ENCODE measurements at places on chromosomes 3 and 15. TPM values are rescaled to one million over a fixed set of nuclear protein-coding genes. Genes with fewer than 3 reads are reported as not detected.

The CYP1A2 gene
- polyA plus RNA-seq: not detected

The CLDN18 gene
- 0.57 TPM for polyA plus RNA-seq

The FGF12 gene
- polyA plus RNA-seq: 4.4 TPM

The NUSAP1 gene
- polyA plus RNA-seq: 44.8 TPM

The CTDSPL gene
- 38.0 TPM for polyA plus RNA-seq

The KLF13 gene
- polyA plus RNA-seq: 35.6 TPM

The SLC28A1 gene
- 0.25 TPM for polyA plus RNA-seq

The ANKRD34C gene
- polyA plus RNA-seq: not detected

The TNFSF10 gene
- 8.7 TPM for polyA plus RNA-seq

The TMEM212 gene
- polyA plus RNA-seq: not detected

The CHAC1 gene
- 6.9 TPM for polyA plus RNA-seq

The CD200 gene
- 13.4 TPM for polyA plus RNA-seq

The CTXN2 gene
- not detected for polyA plus RNA-seq

The DPPA2 gene
- polyA plus RNA-seq: not detected

The SUCLG2 gene
- polyA plus RNA-seq: 32.3 TPM

The RYR3 gene
- polyA plus RNA-seq: 11.9 TPM

The FSIP1 gene
- 0.17 TPM for polyA plus RNA-seq

The CACNA2D2 gene
- 11.6 TPM for polyA plus RNA-seq

The LMAN1L gene
- polyA plus RNA-seq: not detected

Data from muscle of leg (tissue), 16 donors.